ENCODE measurements at places on chromosomes 4 and X.

- no peak for DNase-seq
These were observed 143.5 kb downstream of the CHM start for GRCh38 chrX:85903692-85904471.

DNA sequence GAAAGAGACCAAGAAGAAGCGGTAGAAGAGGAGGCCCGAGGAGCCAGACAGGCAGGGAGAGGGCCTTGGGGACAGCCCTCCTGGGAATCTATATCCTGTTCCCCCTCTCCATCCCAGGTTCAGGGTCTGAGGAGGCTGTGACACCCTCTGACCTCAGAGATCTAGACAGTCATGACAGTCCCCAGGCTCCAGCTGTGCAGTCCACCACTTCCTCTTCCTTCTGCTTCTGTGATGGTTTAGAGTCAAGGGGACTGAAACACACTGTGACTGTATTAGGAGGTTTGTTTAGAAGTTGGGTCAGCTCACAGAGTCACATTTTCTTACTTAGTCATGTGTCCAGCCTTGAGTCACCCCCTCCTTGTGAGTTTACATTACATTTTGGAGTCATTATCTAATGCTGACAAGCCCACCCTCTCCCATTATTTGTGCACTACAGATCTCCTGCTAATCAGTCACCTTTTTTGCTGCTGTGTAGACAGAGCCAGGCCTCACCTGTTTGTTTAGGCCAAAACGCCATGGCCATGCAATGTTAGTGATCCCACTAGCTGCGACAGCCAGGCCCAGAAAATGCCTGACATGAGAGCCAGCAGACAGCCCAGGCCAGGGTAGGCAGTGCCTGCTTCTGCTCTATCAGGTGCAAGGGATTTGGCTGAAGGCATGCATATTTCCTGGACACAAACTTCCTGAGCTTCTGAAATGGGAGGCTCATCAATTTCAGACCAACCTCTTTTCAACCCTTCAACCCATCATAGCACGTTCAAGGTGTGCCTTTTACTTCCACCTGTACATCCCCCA is 26.0 kb downstream of the MANBA start:
- DNase-seq = no peak

- no peak for DNase-seq
These were observed 88.1 kb downstream of the RPA4 start for GRCh38 chrX:96971812-96972211.

- DNase-seq = no peak
These were observed 9.5 kb upstream of the GUCY1A1 start for GRCh38 chr4:155657169-155657568.

- DNase-seq = no peak
These were observed 98.2 kb upstream of the HHIP start for GRCh38 chr4:144547678-144548298.

DNA sequence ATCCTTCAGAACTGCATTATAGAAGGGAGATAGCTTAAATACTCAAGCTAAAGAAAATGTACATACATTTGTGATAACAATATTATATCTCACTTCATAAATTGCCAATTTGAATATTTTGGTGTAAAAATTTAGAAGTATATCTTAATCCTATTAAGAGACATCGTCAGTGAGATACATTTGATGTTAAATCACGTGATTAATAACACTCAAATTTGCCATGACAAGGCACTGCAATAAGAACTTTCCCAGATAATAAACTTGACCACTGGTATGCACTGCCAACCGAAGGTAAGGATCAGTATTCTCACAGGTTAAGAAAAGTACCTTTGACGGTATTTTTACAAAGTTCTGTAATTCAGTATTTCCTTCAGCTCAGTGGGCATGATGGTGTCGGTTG is 764.7 kb upstream of the FRG1 start:
- DNase-seq = no peak

DNA sequence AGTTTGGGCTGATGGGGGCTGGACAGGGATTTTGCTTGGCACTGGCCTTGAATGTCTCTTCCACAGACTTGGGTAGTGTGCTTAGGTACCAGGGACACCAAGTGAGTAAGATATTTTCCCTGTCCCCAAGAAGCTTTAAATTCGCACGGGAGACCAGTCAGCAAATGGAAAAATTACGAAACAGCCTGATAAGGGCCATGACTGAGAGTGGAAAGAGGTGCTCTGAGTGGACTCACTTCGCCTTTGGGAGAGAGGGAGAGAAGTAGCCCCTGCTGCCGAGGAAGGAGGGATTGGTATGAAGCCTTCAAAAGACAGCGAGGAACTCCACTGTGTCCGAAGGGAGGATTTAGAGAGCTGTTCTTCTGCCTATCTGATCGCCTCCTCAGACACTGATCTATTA is 2.6 kb downstream of the LSM6 start:
- DNase-seq = no peak
